ENCODE measurements at places on chromosomes 3 and 15.

DNA sequence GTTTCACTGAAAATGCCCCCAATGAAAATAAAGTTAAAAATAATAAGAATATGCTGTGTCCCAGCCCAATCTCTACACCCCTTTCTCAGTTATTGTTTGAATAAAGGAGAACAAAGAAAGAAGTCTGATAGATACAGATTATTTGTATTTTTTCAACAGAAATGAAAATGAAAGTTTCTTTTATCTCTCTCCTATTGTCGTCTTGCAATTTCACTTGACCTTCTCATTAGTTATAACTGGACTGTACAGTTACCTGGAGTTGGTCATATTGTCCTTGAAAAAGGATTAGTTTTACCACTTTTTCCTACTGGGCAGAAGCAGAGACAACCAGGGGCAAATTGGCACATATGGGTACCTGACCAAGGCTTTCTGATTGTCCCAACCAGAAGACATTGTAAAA, 440.0 kb downstream of the PDCD6IP start:
- no peak for DNase-seq

DNA sequence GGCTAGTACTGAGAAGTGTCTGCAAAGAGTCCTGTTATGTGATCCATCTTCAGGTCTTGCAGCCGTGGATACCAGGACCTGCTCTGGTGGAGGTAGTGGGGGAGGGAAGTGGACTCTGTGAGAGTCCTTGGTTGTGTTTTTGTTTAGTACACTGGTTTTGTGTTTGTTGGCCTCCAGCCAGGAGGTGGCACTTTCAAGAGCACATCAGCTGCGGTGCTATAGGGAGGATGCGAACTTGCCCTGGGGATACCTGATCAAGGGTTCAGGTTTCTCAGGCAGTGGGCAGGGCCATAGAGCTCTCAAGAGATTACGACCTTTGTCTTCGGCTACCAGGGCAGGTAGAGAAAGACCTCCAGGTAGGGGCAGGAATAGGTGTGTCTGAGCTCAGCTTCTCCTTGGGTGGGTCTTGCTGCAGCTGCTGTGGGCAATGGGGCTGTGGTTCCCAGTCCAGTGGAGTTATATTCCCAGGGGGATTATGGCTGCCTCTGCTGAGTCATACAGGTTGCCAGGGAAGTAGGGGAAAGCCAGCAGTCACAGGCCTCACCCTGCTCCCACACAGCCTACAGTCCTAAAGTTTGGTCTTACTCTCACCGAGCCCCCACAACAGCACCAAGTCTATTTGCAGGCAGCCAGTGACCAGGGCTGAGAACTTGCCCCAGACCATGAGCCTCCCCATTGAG, 132.8 kb upstream of the NPHP3 start:
- DNase-seq = no peak

- no peak for DNase-seq
These were observed 146.3 kb downstream of the TLE3 start for GRCh38 chr15:69951256-69951897.

- DNase-seq = no peak
These were observed 799.7 kb downstream of the CADM2 start for GRCh38 chr3:85758442-85758841.

- no peak for DNase-seq
These were observed 286.2 kb upstream of the UMPS start for GRCh38 chr3:124444075-124444474.

GRCh38 chr3:112681822-112682325, 40.9 kb upstream of the CCDC80 start:
- no peak for DNase-seq

DNA sequence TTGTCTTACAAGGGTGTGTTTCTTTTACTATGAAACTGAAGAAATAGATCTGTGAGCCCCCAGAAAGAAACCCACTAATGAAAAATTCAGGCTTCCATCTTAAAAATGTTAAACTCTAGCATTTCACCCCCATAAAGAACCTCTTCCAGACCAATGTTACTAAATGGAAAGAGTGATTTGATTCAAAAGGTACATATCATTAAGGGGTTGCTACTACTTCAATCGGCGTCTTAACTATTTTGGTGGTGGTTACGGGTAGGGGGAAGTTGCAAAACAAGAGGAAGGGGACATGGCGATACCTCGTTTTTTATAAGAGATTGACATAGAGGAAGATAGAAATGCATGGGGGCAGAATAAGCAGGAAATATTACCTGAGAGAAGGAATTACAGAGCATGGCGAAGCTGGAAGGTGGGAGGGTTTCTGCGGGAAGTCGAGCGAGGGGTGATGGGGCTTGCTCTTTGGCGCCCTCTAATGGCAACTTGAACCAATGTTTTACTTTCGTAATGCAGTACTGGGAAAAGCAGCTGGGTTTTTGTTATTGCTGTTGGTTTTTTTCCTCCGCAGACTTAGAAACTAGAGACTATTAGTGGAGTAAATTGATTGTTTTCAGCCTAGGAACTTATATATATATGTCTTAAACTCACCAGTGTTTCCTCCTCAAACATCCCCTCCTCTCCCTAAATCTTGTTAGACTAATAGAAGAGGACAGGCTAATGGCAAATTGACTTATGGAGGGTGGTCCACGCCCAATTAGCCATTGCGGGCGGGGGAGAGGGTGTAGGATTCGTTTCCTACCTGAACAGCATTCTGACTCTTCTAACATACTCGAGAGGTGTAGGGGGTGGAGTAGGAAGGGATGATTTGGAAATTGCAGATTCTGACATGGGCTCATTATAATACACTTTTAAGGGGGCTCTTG, 11.3 kb upstream of the SOX2 start:
- no peak for DNase-seq

Measured in stimulated activated CD8-positive, alpha-beta memory T cell treated with anti-CD3 and anti-CD28 coated beads, Interleukin-4, amount 100 ng/mL, for 24 hours (primary cell).